ENCODE measurements at places on chromosomes 7 and 10. TPM values are rescaled to one million over a fixed set of nuclear protein-coding genes. Genes with fewer than 3 reads are reported as not detected.

The NAT16 gene
- total RNA-seq: 0.10 TPM

The PRTFDC1 gene
- total RNA-seq: 17.2 TPM

The TBXAS1 gene
- 12.6 TPM for total RNA-seq

The COMTD1 gene
- total RNA-seq: 29.2 TPM

The C7orf57 gene
- total RNA-seq: 0.20 TPM

The SYT15 gene
- 2.7 TPM for total RNA-seq

The OR13A1 gene
- not detected for total RNA-seq

The GLI3 gene
- 0.09 TPM for total RNA-seq

The HTR7 gene
- 0.10 TPM for total RNA-seq

The HOXA11 gene
- total RNA-seq: 0.77 TPM

The CCDC146 gene
- 0.70 TPM for total RNA-seq

The SMKR1 gene
- 11.8 TPM for total RNA-seq

The ANXA11 gene
- 142 TPM for total RNA-seq

The JCAD gene
- 8.2 TPM for total RNA-seq

The INSYN2A gene
- 1.4 TPM for total RNA-seq

The MUC3A gene
- total RNA-seq: 17.8 TPM

The RASSF4 gene
- 1.6 TPM for total RNA-seq

The PLAU gene
- 124 TPM for total RNA-seq

The BHLHA15 gene
- 0.39 TPM for total RNA-seq

The RGR gene
- not detected for total RNA-seq

The CYP2W1 gene
- not detected for total RNA-seq
